ENCODE measurements at places on chromosomes 7 and 10. TPM values are rescaled to one million over a fixed set of nuclear protein-coding genes. Genes with fewer than 3 reads are reported as not detected.

GRCh38 chr10:49441488-49442476, 45.9 kb upstream of the DRGX start:
- DNase-seq: no peak

CLCN1 gene
- 0.09 TPM for total RNA-seq

CUTC gene
- total RNA-seq: 31.8 TPM

EGR2 gene
- total RNA-seq: 6.6 TPM

NKX6-2 gene
- 0.09 TPM for total RNA-seq

- no peak for DNase-seq
Measured at GRCh38 chr7:26193432-26194207, 6.9 kb downstream of the HNRNPA2B1 start.

DNA sequence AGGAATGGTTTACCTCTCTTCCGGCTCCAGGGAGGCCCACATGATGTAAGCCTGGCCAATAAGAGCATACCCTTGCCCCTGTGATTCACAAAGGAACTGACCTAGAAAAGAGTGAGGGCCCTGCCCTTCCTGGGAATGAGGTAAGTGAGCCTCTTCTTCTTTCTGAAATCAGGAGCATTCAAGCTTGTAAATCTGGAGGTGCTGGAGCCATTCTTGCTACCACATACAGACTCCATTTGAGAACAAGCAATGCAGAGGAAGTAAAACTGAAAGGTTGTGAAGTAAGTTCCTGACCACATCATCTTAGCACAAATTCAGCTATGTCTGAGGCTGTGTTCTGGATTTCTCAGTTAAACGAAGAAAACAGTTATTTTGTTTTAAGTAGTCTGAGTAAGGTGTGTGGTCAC, 132.2 kb downstream of the CD36 start:
- no peak for DNase-seq

CTNNA3 gene
- 0.28 TPM for total RNA-seq

Measured in thymus (tissue), 14 donors.